ENCODE measurements at places on chromosomes 4 and X. TPM values are rescaled to one million over a fixed set of nuclear protein-coding genes. Genes with fewer than 3 reads are reported as not detected.
A peak's percentile ranks its signal among the peaks of the same experiment; 100 is the strongest.

DNA sequence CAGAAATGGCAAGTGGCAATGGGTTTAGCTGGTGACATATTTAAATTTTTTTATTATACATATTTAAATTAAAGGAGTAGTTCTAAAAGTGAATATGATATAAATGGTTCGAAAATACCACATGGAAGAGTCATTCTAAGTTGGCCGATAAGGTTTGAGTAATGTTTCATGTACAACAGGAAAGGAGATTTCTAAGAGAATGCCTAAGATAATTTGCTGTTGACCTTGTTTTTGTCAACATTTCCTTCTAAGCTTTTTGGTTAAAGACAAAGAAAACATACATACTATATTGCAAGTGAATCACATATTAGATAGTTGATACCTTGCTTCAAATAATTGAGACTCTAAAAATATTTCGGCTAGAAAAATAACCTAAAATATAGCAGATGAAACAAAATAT, 526.6 kb upstream of the SLIT2 start:
- DNase-seq = no peak

GRCh38 chr4:185242749-185243533, 33.5 kb downstream of the SNX25 start:
- DNase-seq = no peak

DNA sequence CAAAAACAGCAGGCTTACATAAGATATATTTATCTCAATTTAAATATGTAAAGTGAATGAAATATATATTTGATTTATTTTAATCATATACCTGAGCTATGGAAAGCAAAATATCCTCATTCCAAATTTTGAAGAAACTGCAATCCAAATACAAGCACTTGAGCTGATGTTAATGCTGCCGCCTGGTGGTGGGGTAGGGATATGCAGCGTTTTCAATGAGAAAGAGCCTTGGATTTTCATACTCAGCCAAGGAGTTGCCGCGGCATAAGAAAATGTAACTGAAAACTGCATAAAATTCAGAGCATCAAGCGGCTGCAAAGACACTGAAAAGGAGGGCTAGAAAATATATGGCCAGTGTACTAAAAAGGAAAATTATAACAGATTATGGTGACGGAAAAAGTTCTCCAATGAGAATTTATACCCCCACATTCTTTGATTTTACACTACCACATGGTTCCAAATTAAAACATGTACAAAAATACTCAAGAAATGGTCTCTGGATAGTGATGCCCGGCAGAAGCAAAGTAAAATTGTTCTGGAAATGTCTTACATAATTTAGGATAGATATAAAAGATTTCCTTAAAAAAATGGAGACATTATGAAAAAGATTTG, 660.3 kb upstream of the PITX2 start:
- peak; percentile 40 for DNase-seq

Gene FGF5
- total RNA-seq = 5.8 TPM

Gene DUSP9
- 1.7 TPM for total RNA-seq

DNA sequence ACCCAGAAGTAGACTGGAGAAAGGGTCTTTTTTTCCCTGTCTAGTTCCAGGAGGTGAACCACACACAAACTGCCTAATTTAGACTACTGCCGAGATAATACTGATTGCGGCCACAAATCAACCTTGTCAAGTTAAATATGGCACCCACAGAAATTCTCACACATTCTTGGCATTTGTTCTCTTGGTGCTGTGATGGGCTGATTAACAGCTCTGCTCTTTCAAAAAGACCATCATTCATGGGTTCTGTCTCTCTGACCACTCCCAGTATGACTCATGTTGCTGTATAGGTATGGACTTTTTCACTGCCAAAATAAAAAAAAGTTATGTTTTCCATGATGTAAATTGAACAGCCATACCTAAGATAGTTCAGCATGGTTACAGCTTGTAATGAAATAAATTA, 1003.5 kb upstream of the LCORL start:
- peak; percentile 55 for DNase-seq

Gene CCKAR
- not detected for total RNA-seq

DNA sequence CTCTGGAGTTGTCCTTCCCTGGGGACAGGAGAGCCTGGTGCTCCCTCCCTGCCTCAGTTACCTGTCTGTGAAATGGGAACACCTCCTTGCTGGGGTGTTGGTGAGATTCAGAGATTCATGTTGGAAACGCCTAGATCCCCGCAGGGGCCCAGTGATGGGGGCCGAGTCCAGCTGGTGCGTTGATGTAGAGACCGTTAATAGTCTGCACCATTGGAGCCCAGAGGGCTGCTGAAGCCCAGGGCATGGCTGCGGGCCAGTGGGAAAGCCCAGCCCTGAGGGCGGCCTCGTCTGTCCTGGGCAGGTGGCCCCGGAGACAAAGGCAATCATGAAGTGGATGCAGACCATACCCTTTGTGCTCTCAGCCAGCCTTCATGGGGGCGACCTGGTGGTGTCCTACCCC, 14.4 kb downstream of the CPZ start:
- no peak for DNase-seq

Gene NRK
- total RNA-seq = 5.9 TPM

GRCh38 chr4:142467088-142467487, 379.0 kb downstream of the INPP4B start:
- DNase-seq = no peak

GRCh38 chr4:24800325-24800895, 5.0 kb downstream of the SOD3 start:
- DNase-seq = no peak

DNA sequence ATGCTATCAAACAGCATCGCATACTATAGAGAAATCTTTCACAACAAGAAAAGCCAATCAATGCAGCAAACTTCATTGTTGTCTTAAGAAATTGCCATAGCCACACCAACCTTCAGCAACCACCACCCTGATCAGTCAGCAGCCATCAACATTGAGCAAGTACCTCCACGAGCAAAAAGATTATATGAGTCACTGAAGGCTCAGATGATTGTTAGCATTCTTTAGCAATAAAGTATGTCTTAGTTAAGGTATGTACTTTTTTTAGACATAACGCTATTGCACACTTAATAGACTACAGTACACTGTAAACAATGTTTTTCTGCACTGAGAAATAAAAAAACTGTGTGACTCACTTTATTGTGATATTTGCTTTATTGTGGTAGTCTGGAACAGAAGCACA, 37.8 kb upstream of the FUNDC1 start:
- DNase-seq = peak; percentile 74

Gene NEUROG2
- total RNA-seq = not detected

GRCh38 chrX:137352101-137352660, 213.7 kb upstream of the ZIC3 start:
- DNase-seq = no peak

DNA sequence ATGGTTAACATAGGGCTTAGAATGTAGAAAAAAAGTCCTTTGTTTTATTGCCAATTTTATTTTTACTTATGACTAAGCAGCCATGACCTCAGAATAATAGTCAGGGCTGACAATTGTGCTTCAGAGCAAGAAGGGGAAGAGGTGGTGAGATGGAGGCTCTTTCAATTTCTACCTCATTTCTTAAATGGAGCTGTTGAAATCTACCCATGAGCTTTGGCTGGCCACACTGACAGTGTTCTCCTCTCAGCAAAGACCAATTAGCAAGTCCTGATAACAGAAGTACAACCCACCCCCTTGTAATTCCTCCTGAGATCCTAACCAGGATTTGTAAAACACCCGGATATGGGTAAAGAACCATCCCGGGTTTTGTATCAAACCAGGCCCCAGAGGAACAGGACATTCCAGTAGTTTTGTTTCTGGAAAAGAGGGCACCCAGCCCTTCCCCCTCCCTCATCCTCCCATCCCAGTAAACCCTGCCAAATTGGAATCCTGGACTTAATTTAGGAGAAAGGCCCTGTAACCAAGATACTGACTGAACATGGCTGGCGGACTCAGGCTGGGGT, at the start of gene HEPH:
Gene HEPH (plus strand): TSS at position 399 of the 563 bp plus-strand sequence. CDS start 6,324 bp downstream, outside the sequence.
- no peak for DNase-seq

DNA sequence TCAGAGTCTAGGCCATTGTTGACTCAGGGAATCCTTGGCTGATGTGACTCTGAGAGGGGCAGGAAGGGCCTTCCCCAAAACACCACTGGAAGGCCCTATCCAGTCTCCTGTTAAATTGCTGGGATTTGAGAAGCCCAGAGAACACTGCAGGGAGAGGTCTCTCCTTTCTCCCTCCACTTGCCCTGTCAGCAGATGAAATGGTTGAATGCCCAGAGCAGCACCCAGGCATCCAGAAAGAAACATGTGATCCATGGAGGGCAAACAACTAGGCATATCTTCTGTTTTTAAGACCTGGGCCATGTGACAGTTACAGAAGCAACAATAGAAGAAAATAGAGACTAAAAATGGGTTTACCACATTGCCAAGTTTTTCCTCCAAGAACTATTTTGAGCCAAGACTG, 291.1 kb downstream of the QDPR start:
- no peak for DNase-seq

Gene ADGRG2
- total RNA-seq = 0.03 TPM

- peak; percentile 35 for DNase-seq
Measured at GRCh38 chr4:106034220-106034619, 138.9 kb downstream of the NPNT start.

Gene GSX2
- total RNA-seq = not detected

DNA sequence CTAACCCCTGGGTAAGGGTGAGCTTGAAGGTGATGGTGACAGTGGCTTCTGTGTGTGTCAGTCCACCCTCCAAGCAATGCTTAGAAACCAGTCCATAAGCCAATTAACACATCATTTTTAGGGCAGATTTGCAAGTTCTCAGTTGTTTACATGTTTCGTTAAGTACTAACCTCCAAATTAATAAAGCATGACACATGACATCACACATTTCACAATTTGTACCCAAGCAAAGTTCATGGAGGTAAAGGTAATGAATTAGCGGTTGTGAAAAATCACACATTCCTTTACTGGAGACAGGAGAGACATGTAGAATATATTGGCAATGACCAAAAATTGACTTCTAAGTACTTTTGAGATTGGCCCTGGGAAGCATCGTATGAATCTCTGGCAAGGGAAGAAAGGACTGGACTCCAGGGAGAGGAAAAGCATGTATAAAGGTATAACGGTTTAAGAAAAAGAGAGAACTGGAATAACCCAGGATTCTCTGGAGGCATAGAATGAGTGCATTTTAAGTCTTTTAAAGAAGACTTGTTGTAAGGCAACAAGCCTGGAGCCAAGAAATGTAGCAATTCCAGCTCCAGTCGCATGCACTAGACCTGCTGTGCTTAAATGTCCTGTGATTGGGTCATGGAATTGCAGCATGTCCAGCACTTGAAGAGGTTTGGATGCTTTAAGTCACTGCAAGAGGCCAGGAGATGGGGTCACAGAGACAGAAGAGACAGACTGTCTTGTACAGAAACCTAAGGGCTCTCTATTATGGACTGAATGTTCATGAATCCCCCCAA, 34.1 kb downstream of the TRIM2 start:
- no peak for DNase-seq

Gene PPP1R2C
- not detected for total RNA-seq

DNA sequence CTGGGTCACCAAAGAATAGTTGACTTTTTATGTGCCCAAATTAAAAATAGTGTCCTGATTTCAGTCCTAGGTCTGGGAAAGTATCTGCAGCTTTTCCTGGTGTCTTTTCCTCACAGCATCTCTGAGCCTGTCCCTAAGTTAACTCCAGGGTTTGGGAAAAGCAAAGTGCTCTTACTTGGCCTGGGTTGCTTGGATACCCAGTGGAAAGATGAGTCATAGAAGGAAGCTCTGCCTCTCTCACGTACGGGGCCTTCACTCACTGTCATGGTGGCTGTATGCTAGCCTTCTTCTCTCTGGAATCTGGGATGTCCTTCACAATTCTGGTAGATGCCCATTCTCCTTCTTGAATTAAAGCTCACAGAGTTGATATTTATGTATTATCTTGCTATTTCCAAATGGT, 607.3 kb downstream of the ANKRD50 start:
- peak; percentile 39 for DNase-seq

DNA sequence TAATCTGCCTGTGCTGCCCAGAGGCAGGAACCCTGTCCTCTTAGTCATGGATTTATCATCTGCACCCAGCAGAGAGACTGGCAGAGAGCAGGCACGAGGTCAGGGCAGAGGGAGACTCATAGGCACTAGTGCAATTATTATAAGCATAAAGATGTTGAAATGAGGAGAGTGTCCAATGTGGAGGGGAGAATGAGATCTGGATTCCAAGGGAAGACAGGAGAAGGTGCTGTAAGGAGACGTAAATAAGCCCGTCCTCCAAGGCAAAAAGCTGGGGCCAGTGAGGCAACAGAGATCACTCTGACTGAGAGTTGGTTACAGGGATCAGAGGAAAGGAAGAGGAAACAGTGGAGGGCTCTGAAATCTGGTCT, 406.2 kb downstream of the MAPK10 start:
- DNase-seq = peak; percentile 8

DNA sequence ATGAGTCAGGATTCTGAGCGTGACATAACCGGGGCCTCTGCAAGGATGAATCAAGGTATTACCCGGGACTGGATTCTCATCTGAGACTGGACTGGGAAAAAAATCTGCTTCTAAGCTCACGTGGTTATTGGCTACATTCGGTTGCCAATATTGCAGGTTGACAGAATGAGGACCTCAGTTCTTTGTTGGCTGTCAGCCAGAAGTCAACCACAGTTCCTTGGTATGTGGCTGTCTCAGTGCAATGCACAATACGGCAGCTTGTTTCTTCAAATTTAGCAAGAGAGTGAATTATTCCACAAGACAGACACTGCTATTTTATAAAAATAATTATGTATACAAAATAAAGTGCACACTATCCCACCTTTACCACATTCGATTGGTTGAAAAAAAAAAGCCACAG, 424.2 kb downstream of the KLHL4 start:
- DNase-seq = no peak

- DNase-seq = peak; percentile 44
Measured at GRCh38 chrX:65697915-65698796, 30.7 kb downstream of the MSN start.

DNA sequence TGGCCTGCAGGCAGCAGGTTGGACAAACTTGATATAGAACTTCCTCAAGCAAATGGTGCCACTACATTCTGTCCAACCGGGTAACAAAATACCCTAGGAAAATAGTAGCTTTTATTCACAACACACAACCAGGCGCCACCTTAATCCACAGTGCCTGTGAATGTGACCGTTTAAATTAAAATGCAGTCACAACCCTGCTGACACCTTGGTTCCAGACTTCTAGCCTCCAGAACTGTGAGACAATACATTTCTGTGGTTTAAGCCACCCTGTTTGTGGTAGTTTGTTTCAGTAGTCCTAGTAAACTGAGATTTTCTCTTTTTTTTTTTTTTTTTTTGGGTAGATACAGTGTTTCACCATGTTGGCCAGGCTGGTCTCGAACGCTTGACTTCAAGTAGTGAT, 575.8 kb downstream of the PACRGL start:
- DNase-seq = no peak

- peak; percentile 12 for DNase-seq
Measured at GRCh38 chrX:97685753-97686152, 802.0 kb downstream of the RPA4 start.
